CD4-positive, alpha-beta T cell treated with Interleukin-1 beta for 1 hour (primary cell): ENCODE measurements at places on chromosomes 6 and 20.

DNA sequence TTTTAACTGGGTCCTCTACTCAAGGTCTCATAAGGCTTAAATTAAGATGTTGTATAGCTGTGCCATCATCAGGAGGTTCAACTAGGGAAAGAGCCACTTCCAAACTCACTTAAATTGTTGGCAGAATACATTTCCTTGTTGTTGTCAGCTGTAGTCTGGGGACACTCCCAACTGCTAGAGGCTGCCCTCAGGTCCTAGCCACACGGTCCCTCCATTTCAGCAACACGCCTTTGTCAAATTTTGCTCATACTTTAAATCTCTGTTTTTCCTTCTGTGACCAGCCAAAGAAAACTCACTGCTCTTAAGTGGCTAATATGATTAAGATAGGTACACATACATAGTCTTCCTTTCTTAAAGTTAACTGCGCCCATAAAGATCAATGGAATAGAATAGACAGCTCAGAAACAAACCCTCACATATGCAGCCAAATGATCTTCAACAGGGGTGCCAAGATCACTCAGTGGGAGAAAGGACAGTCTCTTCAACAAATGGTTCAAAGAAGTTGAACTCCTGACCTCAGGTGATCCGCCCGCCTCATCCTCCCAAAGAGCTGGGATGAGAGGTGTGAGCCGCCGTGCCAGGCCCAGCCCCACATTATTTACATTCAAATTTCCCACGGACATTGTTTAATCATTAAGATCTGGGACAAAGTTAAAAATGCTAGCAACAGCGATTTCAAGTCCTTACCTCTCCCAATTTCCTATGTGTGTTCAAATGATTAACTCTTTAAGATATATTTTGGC lies 76.4 kb upstream of the ELOVL5 start:
- no peak for DNase-seq

GRCh38 chr6:164178679-164179332 lies 764.3 kb downstream of the QKI start:
- DNase-seq: no peak

DNA sequence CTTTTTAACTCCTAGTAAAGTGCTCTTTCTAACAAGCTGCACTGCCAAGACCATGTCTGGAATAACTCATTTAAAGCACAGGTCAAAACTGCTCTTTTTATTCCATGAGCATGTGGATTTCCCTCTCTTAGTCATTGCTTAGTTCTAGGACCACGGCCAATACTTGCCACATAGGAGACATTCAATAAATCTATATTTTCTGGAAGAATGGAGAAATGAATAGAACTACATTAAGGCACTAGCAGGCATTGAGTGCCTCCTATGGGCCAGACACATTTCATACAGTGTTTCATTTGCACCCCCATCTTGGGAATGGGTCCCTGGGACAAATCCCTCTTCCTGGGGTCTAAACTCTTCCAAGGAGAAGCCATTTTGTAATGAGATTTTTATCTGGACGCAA lies 552.8 kb upstream of the CITED2 start:
- peak; percentile 2 for DNase-seq

DNA sequence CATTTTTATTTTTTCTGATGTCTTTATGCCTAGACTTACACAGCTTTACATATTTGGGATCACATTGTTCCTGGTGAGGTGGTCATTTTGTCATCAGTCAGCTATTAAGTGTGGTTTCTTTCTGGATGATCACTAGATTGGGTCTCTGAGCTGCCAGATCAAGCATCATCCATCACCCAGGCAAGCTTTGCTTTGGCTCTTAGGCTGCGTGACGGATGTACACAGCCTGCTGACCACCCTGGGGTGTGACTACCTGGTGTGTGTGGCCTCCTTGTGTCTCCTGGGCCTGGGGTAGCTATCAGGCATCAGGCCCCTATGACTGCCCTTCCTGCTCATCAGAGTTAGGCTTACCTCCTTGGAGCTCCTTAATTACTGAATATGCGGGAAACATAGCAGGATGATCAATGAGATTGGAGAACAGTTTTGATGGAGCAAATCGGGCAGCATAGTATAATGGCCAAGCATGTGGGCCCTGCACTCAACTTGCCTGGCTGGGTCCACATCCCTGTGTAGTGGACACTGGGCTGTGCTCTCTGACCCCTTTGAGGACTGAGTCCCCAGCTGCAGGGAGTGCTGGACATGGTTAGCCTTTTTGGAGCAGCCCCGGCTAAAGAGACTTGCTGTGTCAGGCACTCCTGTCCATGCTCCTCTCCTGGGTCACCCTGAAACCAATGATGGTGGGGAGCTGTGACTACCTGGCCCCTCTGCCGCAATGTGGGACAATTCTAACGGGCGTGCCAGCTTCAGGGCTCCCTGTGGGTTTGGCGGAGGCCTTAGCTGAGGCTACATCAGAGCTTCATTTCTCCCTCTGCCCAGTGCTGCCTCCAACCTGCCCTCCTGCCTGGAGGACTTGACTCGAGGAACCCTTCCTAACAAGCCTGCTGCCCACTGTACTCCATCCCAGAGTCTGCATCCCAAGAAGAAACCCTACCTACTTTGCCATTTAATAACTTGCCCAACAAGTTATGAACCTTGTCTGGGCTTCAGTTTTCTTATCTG lies 8.2 kb downstream of the DAAM2 start:
- no peak for DNase-seq

GRCh38 chr6:7247179-7247456 lies 65.9 kb downstream of the SSR1 start:
- DNase-seq: no peak

GRCh38 chr6:16273256-16273655 lies 34.9 kb downstream of the GMPR start:
- no peak for DNase-seq

GRCh38 chr6:28139860-28140543 lies 1.7 kb upstream of the ZKSCAN8 start:
- DNase-seq: peak; percentile 23

DNA sequence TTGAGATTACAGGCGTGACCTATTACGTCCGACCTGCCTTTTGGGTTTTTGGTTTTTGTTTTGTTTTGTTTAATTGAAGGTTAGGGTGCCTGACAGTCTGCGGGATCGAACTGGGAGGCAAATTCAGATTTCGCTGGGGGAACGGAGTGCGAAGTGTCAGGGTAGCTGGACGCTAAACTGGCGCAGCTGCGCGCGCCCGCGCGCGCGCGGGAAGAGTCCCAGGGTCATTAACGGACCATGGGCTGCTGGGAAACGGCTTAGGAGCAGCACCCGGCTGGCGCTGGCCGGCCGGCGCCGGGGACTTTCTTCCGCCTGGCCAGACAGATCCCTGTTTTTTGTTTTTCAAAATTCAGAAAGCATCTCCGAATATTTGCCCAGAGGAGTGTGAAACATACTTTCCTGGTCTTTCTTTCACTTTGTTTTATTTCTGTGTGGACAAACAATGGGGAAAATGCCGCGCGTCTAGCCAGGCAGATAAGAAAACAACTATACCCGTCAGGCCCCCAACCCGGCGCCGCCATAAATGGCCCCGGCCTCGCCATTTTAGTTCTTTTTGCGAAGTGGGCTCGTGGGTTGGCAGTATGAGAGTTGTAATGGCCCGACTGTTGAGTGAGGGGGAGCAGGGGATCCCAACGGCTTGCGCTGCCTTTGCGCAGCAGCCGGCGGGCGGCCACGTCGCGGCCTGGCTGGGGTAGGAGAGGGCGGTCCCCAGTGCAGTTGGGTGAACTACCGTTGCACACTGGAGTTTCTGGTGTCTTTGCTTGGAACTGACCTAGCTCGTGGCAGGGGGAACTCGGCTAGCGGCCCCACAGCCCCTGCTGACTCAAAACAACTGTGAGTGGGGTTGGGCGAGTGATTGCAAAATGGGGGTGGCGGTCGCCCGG lies 7.1 kb downstream of the HSPA1B start:
- peak; percentile 85 for DNase-seq
